ENCODE measurements at places on chromosomes 5 and 9.

GRCh38 chr9:91710158-91710557 is 239.9 kb downstream of the ROR2 start:
- no peak for DNase-seq

DNA sequence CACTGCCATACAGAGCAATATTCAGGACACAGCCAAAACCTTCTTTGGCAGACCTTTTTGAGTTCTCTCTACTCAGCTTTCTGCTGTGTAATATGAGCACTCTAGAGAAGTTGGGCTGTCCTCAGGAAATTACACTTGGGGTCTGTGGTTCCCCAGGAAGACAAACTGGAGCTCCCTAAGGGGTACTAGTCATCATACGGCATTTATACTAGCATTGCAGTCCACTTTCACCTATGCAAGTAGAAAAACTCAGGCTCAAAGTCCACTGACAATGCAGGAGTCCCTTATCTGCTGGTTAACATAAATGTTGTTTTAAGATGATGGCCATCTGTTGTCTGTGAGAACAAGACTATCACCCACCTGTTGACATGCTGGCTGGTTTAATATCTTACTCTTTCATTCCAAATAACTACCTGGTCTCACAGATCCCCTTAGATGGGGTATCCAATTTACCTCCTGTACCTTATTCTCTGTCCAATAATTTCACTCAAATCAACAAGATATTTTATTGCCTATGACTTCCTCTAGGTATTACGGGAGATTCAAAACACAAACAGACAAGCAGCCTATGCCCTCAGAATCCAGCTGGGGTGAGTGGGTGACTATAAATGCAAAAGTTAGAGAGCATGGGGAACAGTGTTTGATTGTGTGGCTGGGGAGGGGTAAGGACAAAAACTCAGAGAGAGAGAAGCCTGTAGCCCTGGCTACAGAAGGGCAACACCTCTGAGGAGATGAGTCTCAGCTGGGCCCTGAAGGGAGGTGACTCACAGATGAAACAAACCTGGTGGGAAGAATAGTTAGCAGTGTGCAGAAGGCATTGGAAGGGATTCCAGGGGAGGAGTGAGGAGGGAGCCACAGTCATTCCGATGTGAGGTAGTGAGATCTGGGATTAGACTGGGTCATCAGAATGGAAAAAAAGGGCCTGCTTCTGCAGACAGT is 10.2 kb downstream of the DOCK8 start:
- DNase-seq: no peak

DNA sequence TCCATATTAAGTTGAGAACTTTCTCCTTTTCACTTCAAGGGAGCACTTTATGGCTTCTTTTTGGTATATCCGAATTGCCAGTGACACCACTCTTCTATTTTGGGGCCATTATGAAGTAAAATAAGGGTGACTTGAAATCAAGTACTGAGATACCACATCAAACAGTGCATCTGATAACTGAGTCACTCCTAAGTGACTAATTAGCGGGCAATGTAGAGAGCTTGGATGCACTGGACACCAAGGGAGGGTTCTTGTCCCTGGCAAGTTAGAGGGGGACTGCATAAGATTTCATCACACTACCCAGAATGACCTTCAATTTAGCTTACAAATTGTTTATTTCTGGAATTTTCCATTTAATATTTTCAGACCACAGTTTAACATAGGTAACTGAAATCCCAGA is 813.9 kb upstream of the CDH10 start:
- DNase-seq: no peak

DNA sequence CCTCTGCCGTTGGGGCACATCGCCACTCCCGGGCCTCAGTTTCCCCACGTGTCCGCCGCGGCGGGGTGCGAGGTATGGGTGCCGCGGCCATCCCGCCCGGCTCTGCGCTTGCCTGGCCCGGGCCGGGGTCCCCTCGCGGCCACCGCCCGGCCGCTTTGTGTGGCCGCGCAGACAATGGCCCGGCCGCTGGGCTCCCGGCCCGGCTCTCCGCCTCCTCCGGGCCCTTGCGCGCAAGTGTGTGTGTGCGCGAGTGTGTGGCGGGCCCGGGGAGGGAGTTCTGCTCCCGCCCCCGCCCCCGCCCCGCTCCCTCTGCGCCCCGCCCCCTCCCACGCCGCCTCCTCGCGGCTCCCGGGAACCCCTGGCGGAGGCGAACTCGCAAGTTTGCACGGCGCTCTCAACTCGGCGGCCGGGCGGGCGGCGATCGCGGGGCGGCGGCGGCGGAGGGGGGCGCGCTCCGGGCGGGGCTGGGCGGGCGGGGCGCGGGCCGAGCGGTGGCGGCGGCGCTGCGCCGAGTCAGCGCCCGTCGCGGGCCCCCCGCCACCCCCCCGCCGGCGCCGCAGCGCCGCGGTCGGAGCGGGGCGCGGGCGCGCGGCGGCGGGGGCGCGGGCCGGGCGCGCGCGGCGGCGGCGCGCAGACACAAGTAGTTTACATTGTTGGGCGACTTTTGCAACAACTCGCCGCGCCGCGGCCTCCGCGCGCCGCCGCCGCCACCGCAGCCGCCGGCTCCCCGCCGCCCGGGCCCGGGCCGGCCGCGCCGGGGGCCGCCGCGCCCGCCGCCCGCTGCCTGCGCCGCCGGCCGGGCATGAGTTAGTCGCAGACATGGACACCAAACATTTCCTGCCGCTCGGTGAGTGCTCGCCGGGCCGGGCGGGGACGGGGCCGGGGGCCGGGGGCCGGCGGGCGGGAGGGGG is at the start of gene RXRA:
RXRA (plus strand) TSS at position 643 of the 911 bp plus-strand sequence; CDS start at position 820, 177 bp downstream.
- DNase-seq: peak; percentile 77

- no peak for DNase-seq
Measured at GRCh38 chr5:73104326-73104725, 16.0 kb upstream of the TMEM171 start.

DNA sequence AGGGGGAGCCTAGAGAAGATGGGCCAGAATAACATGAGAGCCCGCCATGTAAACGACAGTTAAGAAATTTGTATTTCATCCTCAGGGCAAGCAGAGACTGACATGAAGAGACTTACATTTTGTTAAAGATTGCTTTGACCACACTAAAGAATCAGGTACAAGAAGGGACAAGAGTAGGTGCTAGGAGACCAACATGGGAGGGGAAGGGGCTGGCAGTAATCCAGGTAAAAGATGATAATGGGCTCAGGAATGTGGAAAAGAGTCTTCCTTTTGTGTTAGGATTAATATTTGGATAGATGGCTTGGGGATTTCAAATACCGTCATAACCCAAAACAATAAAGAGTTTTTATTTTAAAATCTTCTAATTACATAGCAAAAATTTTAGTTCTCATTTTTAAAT is 137.3 kb downstream of the ZNF462 start:
- DNase-seq: no peak

DNA sequence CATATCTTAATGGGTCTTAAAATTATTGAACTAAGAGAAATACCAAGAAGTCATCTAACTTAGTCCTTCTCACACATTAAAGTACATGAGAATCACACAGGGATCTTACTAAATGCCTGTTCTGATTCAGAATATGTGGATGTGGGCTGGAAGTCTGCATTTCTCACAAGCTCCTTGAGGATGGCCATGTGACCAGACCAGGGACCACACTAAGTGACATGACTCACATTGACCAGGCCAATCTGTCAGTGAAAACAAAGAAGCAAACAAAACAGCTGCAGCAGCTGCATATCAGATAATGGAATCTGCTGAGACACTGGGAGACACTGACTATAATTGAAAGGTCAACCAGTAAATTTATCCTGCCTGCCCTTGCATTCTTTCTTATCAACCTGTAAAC is 110.5 kb downstream of the ADAMTS12 start:
- DNase-seq: peak; percentile 73

DNA sequence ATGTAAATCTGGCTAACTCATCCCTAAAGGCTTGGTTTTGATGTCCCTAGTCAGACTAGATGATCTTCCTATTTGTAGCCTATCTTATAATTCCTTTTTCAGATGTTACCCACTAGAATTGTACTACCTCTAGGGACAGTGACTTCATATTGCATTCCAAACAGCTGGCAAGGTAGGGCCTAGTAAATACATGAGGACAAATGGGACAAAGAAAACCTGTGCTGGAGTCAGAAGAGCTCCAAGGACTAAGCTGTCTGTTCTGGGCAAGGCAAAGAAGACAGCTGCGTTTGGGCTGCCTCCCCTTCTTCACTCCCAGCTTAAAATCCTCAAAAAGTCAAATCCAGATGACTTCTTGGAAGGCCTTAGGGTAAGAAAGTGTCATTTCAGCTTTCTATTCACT is 10.0 kb downstream of the DMXL1 start:
- DNase-seq: no peak

DNA sequence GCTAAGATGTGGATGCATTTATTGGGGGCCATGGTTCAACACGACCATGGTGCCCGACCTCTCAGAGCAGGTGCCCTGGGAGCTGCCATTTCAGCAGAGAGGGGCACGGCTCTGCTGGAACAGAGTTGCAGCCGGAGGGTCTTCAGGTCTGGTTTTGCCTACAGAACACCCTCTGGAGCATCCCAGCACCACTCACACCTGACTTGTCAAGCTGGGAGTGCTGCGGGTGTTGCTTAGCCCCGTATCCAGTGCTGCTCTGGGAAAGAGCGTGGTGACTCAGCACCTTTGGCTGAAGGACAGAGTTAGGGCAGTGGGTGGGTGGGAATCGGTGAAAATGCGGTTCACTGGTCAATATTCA is 36.5 kb upstream of the IRX4 start:
- no peak for DNase-seq

- no peak for DNase-seq
Measured at GRCh38 chr9:30197954-30198353, 2186.5 kb upstream of the ACO1 start.

DNA sequence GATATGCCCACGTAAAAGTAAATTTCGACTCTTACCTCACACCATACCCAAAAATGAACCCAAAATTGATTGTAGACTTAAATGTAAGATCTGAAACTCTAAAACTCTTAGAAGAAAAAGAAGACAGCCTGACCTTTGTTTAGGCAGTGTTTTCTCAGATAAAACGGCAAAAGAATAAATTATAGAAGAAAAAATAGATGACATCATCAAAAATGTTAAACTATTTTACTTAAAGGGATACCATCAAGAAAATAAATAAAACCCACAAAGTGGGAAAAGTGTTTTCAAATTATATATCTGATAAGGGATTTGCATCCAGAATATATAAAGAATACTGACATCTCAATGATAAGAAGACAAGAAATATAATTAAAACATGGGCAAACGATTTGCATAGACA is 862.7 kb downstream of the DTWD2 start:
- DNase-seq: no peak

DNA sequence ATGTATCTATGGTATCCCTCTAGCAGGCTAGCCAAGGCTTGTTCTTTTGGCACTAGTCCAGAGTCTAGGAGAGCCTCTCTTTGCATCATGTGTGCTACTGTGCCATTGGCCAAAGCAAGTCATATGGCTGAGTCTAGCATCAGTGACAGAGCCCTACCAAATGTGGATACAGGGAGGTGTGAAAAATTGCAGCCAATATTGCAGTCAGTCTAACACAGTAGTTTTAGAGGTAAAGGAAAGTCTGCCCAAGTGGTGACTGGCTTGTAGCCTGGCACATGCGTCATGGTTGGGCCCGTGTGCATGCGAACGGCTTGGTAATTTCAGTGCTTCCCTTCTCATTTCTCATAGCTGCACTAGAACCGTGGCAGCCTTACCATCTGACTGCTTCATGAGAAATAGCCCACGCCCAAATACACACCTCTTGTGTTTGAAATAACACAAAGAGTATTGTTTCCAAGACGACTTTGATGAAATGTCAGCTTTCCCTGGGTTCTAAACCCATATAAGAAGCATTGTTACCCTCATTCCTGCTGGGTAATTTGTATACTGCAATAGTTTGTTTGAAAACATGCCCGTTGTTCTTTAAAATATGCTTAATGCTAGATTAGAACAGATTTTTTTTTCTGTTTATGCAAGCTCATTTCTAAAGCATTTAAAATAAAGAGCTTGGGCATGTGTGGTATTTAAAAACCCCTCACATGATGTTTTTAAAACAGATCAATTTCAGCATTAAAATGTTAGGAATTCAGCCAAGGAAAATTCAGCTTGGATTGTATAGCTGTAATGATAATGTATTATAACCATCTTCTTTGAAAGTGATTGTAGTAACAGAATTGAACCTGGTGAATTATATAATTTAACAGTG is 113.2 kb downstream of the TLE4 start:
- DNase-seq: no peak

DNA sequence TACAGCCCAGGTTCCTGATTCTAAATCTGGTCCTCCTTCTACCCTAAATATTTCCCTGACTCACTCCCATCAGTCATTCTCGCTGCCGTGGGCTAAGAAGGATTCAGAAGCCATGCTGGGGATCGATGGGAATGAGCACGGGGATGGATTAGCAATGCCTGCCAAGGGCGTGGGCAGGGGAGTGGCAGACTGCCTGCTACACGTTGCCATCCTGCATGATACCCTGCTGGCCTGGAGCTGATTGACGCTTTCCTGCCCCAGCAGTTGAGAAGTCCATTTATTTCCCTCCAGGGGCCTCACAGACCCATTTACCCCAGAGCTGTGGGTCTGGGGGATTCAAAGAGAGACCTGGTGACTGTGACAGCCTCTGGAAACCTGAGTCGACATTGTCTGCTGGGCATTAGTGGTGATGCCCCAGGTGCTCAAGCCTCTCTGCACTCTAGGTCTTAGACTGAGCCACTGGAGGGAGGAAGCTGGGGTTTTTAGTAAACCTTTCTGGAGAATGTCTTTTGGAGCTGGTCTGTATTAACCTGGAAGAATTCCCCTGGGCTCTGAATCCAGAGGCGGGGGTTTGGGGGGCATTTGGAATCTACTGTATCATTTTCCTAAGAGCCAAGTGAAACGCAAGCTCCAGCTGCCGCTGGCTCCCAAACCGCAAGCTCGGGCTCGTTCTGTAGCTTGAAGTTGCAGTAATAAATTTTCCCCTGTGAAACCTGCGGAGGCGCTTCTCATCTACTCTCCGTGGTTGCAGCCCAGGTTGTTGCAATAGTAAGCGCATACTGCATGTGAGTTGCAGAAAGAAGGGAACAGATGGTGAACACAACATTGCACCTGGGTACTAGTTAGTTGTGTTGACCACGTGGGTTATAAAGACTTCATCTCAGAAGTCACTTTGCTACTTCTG is 76.3 kb upstream of the RAPGEF1 start:
- DNase-seq: no peak

DNA sequence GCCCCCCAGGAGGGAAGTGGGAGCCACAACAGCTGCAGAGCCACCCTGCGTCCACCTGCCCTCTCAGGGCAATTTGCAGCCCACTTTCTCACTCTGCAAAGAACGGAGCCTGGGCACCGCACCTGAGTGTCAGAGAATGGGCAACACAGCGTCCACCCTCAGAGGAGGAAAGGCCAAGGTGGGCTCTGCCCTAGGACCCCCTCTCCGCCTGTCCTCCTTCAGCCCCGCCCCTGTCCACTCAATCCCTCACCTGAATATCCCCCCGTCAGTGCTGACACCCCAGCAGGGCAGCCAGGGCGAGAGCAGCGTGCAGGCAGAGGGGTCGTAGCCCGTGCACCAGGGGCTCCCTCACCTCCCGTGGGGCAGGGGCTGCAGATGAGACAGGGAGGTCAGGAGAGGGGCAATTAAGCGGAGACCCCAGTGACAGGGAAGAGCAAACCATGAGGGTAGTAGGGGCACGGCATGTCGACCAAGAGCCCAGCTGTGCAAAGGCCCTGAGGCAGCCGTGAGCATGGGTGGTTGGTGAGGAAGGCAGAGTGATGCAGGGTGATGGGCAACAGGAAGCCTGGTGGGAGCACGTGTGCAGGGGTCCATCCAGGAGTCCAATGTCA is 140.3 kb downstream of the OLFM1 start:
- no peak for DNase-seq

All from HFFc6 (cell line).